Endothelial cell (in vitro differentiated cells): ENCODE measurements at places on chromosomes 5 and 9.

GRCh38 chr5:82738681-82739269, 338.4 kb downstream of the TMEM167A start:
- DNase-seq, result no peak

DNA sequence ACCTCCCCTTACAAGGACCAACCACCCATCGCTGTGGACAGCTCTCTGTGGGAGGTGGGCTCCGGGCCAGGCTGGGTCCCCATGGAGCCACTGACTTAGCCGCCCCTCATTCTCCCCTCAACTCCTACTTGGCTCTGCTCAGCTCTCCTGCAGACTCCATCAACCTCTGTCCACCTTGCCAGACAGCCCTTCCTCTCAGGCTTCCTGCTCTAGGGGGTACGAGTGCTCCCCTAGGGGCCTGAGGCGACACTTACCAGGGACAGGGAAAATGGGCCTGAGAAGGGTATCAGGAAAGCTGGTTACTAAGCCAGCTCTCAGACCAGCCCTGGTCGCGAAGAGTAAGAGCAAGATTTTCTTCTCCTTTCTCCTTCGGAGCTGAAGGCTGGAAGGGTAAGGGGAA, 43.9 kb downstream of the SHB start:
- peak; percentile 23 for DNase-seq

GRCh38 chr5:84623019-84623418, 238.3 kb upstream of the EDIL3 start:
- DNase-seq, result no peak

- no peak for DNase-seq
Observed at GRCh38 chr9:70829591-70830265, 291.7 kb downstream of the TRPM3 start.

- no peak for DNase-seq
Observed at GRCh38 chr9:120974181-120974580, 47.6 kb upstream of the TRAF1 start.

GRCh38 chr5:133373121-133373870, 239.0 kb downstream of the FSTL4 start:
- DNase-seq, result no peak

DNA sequence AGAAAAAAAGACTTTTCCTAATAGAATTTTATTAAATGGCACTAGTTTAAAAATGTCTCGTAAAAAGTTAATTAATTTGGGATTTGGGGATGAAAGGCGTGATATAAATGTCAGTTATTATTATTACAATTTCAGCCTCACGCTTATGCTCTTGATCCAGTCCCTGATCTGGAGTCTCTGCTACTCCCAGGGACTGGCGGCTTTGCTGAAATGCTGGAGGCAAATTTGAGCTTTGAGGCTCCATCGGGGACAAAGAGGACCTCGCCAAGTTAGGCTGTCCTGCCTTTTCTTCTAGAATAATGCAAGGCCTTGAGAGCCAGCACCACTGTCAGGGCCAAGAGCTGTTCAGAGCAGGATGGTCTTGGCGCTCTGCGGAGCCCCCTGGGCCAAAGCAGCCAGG, 69.7 kb downstream of the ZNF618 start:
- DNase-seq, result no peak

DNA sequence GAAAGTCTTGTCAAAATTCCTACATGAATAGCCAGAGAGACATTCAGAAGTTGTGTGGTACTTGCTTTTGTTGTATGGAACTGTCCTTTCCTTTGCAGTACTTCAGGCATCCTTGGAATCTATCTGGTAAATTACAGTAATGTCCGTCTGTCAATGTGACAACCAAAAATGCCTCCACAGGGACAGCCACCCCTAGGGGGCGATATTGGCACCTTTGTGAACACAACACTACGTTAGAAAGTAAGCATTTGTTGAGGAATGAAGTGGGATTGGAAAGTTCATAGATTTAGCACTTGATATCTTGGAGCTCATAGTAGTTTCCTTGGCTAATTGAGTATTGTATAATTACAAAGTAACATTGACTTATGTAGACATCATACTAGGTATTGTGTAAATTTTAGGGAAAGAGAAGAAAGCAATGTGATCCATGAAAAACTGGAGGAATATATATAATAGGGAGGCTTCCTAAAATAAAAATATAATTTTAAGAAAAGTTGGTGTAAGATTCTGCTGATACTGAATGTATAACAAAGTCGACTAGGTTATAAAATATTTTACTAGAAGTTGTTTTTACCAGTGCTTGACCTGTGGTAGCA, 32.7 kb downstream of the TMEFF1 start:
- peak; percentile 90 for DNase-seq

DNA sequence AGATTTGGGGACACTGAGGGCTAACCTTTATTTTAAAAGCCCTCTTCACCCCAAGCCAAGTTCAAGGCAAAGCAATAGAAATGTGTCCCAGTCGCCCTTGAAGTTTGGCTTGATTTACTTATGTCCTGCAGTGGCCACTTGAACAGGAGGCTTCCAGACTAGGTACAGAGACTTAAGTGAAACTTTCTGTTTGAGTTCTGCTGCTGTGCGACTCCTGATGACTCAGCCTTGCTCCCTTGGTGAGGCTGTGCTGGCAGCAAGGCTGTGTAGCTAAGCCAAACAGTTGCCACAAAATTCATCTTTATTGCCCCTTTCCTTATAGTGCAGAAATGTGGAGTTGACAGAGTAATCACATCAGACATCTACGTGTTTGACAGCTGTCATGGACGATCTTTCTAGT, 68.8 kb upstream of the NTRK2 start:
- no peak for DNase-seq

DNA sequence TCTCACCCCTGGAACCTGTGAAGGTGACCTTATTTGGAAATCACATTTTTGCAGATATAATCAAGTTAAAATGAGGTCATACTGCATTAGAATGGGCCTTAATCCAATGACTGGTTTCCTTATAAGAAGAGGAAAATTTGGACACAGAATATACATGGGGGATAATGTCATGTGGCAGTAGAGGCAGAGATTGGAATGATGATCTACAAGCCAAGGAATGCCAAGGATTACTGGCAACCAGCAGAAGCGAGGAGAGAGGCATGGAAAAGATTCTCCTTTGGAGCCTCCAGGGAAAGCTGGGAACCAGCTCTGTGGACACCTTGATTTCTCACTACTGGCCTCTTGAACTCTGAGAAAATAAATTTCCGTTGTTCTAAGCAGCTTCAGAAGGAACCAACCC, 20.2 kb upstream of the CEP78 start:
- no peak for DNase-seq

- DNase-seq, result no peak
Observed at GRCh38 chr5:153893817-153894216, 144.9 kb downstream of the FAM114A2 start.

GRCh38 chr9:31140316-31140715, 1244.1 kb upstream of the ACO1 start:
- no peak for DNase-seq

DNA sequence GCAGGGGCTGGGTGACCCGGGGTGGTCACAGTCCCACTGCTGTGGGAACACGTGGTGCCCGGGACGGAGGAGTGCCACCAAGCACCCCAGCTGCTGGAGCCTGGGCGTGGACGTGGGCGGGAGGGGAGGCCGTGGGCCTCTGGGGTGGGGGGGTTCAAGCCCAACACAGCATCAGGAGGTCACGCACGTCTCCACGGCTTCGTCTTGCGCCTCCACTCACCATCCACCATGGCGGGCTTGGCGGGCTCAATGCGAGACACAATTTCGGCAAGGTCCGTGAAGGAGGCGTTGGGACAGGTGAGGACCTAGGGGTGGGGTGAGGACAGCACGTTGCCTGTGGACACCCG, 2.2 kb upstream of the NSMF start:
- DNase-seq, result no peak

GRCh38 chr5:80755626-80756025, 100.8 kb upstream of the DHFR start:
- no peak for DNase-seq

- DNase-seq, result no peak
Observed at GRCh38 chr5:20029266-20029665, 41.3 kb upstream of the CDH18 start.

DNA sequence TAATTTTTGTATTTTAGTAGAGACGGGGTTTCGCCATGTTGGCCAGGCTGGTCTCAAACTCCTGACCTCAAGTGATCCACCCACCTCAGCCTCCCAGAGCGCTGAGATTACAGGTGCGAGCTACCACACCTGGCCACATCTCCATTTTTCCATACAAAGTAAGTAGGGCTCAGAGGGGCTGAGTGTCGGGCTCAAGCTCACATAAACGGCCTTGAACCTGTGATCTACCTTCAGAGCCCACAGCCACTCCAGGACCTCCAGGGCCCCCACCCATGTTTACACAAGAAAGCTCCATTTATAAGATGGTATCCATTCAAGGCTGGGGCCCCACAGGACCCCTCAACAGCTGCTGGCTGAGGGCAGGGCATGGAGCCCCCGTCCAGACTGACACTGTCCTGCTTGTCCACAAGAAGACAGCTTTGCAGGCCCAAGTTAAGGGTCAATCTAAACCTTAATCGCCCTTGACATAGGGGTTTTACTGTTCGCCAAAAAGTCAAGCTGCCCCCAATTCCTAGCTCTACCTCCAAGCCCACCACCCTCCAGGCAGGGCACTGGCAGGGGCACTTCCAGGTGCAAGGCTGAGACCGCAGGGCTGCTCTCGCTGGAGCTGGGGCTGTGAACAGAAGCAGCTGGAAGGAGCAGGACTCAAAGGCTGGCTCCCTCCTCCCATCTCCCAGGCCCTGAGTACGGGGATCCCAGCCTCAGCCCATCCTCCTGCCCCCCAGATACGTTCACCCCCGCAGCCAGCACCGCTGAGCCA, 18.9 kb downstream of the FAM78A start:
- no peak for DNase-seq

DNA sequence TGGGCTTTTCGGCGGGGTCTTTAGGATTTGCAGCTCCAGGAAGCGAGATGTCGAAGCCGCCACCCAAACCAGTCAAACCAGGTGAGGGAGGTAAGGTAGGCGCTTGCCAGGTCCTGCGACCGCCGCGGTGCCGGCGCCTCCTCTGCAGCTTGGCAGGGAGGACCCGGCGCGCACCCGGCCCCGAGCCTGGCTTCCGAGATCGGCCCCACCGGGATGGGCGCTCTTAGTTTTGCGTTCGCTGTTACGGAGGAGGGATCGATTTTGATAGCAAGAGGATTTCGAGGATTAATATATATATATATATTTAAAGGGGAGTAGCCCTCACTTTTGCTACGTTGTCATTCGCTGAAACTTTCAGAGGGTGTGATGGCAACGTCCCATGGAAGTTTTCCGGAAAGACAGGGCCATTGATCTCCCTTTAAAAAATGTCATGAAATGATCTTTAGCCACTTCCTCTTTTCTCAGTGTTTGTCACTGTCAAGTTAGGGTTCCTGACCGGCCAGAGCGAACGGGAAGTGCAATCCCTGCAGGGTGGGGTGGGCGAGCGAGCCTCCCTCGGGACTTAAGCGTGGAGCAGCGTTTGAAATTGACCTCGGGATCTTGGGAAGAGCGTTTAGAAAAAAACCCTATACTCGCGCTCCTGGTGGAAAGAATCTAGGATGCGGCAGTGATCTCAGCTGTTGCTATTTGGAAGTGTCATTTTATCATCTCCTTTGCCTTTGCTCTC, 495 bp downstream of the OSTF1 start:
- DNase-seq, result no peak

- no peak for DNase-seq
Observed at GRCh38 chr9:89498852-89499480, 1.1 kb upstream of the SEMA4D start.

GRCh38 chr5:96714951-96715451, 52.8 kb downstream of the CAST start:
- peak; percentile 26 for DNase-seq

DNA sequence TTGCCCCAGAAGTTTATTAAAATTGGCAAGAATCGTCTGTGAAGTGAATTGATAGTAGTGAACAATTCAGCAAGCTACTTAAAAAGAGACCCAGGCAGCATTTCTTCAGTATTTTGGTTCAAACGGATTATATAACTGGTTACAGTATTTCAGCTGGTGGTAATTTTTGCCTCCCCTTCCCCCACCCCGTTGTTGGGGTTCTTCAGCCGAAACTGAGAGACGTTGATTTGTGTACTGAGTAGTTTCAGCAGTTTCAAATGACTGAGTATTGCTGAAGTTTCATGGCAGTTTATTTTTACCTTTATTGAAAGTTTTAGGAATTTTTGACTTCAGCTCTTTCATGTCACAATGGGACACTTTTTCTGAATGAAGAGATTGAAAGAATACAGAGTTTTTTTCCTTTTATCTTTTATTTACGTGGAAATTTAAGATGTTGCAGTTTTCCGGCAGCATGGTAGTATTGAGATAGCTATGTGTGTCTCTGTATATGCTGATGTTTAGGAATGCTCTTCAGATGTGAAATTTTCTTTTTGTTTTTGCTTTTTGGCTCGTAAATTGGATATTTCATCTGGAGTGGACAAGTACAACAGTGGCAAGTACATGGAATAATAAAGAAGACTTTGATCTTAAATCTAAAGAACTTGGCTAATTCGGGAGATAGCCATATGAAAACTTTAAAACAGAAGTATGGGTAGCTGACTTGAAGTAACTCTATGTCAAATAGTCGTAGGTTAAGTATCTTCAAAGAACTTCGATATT, 1.9 kb downstream of the GPBP1 start:
- DNase-seq, result no peak

GRCh38 chr9:124384210-124384609, 31.0 kb downstream of the PSMB7 start:
- no peak for DNase-seq

- no peak for DNase-seq
Observed at GRCh38 chr9:20592673-20593072, 29.6 kb downstream of the MLLT3 start.

- DNase-seq, result no peak
Observed at GRCh38 chr9:131720330-131720729, 19.5 kb downstream of the RAPGEF1 start.

DNA sequence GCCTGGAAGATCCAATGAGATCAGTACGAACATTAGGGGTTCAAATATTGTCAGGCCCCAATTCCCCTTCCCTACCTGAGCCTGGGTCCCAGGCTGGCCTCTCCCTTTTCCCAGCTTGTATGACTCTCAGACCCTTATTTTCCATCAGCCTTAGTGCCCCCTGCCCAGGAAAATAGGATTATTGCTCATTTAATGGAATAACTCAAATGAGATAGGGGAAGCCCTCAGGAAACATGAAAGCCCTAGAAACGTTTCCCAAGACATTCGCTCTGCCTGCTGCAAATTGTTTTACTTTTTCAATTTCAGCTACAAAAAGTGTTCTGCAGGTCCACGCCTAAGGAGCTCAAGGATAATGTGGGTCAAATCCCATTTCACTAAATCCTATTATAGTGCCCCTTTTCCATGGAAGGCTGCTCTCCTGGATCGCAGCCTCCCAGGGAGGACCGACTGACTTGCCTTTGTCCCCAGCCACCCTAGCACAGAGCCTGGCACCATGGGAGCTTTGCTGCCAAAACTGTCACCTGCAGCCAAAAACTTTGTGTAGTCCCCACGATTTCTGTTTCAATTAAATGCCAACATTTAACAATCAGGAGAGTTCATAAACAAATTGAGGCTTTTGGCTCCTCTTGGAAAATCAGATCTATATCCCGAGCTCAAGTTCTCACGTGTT, 46.9 kb downstream of the THOC3 start:
- no peak for DNase-seq
